ENCODE measurements at places on chromosomes 6 and 20.

- DNase-seq, result peak; percentile 73
Observed at GRCh38 chr20:7094438-7094997, 327.0 kb downstream of the BMP2 start.

DNA sequence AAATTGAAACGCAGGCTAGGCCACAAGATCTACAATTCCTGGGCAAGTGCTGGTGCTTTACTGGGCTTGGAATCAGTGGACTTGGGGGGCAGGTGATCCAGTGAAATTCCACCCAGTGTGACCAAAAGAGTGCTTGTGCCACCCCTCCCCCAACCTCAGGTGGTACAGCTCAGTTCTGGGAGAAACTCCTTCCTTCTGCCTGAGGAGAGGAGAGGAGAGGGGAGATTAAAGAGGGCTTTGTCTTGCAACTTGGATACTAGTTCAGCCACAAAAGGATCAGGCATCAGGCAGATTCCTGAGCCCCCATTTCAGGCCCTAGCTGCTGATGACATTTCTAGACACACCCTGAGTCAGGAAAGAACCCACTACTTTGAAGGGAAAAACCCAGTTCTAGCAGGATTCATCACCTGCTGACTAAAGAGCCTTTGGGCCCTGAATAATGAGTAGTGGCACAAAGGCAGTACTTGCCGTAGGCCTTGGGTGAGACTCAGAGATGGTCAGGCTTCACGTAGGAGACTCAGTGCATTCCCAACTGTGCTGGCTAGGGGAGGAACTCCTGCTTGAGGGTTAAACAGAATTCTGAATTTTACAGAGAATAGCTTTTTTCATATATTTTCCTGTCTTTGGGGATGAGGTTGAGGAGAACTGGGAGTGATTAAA, 446.7 kb downstream of the BMP2 start:
- DNase-seq, result peak; percentile 11

- no peak for DNase-seq
Observed at GRCh38 chr6:3005874-3006273, 6.2 kb downstream of the NQO2 start.

- DNase-seq, result no peak
Observed at GRCh38 chr6:84458271-84458670, 230.8 kb upstream of the CEP162 start.

DNA sequence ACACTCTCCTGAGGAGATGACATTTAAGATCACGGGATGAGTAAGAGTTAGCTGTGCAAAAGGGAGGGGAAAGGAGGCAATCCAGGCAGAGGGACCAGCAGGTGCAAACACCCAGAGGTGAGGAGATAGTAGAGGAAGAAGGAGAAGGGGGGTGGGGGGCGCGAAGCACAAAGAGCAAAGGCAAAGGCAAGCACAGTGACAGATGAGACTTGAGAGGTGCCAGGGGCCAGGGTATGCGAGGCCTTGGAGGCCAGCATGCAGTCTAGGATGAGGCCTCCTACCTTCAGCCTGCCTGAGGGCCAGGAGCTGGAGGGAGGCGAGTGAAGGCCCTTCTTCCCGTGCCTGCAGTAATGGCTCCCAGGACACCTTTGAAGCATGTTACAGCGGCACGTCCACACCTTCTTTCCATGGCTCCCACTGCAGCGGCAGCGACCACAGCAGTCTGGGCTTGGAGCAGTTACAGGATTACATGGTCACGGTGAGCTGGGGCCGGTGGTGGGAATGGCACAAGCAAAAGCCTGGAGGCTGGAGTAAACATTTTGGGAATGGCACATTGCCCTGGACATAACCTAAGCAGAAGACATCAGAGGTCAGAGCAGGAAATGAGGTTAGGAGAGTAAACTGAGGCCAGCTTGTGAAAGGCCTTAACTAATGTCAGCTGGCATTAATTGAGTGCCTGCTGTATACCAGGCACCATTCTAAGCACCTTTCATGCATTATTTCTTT, 18.6 kb downstream of the CCM2L start:
- DNase-seq, result peak; percentile 13

DNA sequence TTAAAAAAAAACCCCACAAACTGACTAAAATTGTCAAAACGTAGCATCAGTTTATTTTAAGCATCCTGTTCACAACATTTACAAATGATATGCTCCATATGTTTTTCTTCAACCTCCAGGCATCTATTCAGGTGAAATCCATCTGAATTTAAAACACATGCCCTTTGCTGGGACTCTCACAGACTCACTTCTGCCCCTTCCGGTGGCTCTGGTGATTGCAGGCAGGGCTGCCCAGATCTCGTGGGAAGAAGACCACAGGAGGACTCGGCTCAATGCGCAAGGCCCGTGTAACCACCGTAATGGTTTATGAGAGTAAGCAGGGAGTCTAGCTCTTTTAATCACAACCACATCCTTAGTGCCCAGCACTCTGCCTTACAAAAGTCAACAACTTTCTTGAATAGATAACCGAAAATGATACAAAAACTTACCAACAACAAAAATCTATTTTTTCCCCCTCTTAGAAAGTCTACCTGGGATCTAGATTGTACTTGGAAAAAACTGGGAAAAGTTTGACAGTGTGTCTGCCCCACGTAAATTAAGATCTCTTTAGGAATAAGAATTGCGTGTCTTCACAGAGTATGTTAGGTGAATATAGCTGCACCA, 139.1 kb downstream of the KIF16B start:
- peak; percentile 47 for DNase-seq

GRCh38 chr6:131029626-131030297, 33.3 kb downstream of the EPB41L2 start:
- peak; percentile 74 for DNase-seq

- no peak for DNase-seq
Observed at GRCh38 chr6:33183071-33183683, 9.1 kb downstream of the COL11A2 start.

GRCh38 chr6:81762132-81762531, 9.7 kb upstream of the TENT5A start:
- no peak for DNase-seq

GRCh38 chr20:3973705-3974104, 41.7 kb downstream of the RNF24 start:
- no peak for DNase-seq

GRCh38 chr20:32440758-32441078, 82.6 kb downstream of the ASXL1 start:
- DNase-seq, result no peak

- no peak for DNase-seq
Observed at GRCh38 chr6:44527583-44528369, 140.3 kb downstream of the CDC5L start.

- DNase-seq, result no peak
Observed at GRCh38 chr20:13402171-13402760, 181.2 kb downstream of the ISM1 start.

GRCh38 chr6:45650524-45651135, 272.9 kb upstream of the SUPT3H start:
- peak; percentile 99 for DNase-seq

- peak; percentile 50 for DNase-seq
Observed at GRCh38 chr6:37483917-37484785, 15.5 kb downstream of the CCDC167 start.

DNA sequence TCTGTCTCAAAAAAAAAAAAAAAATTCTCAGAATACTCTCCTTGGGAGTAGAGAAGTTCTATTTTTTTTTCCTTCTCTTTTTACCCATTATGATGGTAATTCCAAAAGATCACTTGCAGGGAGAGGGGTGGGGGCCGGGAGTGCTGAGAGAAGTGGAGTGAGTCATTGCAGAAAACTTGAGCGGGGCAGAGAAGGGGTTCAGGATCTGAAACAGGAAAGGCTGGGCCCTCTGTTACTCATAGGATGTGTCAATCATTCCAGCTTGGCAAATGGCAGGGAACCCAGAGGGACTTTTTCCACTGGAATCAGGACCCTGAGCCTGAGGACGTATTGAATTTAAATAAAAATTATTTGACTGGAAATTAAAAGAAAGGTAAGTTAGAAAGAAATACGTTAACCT, 111.4 kb upstream of the ARMC2 start:
- DNase-seq, result peak; percentile 88

GRCh38 chr20:22653658-22654642, 69.6 kb upstream of the FOXA2 start:
- DNase-seq, result no peak

- DNase-seq, result no peak
Observed at GRCh38 chr6:153595903-153596302, 443.1 kb upstream of the OPRM1 start.

GRCh38 chr20:55830121-55830827, 175.0 kb downstream of the CBLN4 start:
- DNase-seq, result no peak

DNA sequence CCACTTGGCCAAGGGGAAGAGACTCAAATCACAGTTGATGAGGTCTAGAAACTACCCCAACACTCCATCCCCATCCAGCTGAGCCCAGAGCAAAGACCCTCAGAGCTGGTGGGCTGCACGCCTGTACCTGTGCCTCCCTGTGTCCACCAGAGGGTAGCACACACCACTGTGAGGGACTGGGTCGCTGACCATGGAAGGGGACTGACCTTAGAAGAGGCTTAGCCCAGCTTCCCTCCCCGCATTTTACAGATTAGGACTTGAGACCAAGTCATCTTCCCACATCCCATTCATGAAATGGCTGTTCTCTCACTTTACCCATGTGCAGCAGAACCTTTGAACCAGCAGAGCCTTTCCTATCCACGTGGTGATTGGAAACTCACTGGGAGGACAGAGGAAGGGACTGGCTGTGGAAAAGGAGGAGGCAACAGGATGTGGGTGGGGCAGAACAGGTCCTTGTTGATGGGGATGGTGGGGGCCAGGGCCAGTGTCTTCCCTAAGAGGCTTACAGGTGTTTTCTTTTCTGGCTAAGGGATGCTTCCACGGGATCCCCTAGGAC, 44.3 kb downstream of the CPXM1 start:
- peak; percentile 30 for DNase-seq

DNA sequence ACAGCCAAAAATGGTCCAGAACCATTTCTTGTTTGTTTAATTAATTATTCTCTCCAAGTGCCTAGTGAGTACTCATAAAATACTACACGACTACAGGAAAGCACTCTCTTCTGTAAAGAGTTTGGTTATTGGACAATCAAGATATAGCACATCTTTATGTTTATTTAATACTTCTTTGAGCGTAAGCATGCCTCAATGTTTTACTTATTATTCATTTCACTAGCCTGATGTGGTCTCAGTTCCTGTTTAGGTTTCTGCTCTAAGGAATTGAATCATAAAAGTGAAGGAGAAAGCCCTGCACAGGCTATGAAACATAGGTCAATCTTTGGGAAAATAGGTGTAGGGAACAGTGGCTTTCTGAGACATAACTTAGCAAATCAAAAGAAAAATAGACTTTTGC, 45.9 kb upstream of the AIG1 start:
- DNase-seq, result no peak

- no peak for DNase-seq
Observed at GRCh38 chr6:285030-285771, 7.1 kb upstream of the DUSP22 start.

DNA sequence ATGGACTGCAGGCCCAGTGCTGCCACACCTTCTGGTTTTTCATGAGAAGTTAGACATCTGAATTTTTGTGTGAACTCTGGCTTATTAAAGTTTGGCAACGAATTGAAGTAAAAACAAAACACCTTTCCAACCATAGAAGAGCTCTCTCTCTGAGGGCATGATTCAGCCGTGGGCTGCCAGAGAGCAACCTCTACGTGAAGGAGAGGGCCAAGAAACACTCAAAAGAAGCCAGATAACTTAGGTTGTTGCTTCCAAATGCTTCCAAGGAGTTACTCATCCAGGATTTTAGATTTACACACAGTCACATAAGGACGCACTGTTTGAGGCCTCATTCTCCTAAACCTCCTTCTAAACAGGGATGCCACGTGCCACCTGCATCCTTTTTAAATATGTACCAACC, 65.5 kb downstream of the NRN1 start:
- DNase-seq, result no peak

GRCh38 chr6:108020472-108021116, 53.9 kb downstream of the OSTM1 start:
- DNase-seq, result no peak

DNA sequence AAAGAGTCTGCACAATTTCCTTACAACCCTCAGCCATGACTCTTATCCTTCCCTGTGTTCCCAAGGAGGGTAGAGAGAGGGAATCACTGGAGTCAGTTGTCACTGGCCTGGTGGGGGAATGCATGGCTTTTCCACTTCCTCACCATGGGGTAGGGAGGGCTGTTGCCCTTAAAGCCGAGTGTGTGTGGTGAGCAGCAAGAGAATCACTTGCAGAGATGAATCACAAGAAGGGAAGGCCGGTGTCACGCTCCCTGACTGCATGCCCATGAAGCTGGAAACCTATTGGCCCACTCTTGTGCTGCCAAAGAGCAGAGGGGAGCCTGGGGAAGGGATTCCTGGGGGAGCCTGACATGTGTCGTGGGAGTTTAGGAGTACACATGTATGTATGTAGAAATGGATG, 18.1 kb upstream of the BMP6 start:
- peak; percentile 85 for DNase-seq

- no peak for DNase-seq
Observed at GRCh38 chr6:80519811-80520594, 413.5 kb downstream of the BCKDHB start.

- no peak for DNase-seq
Observed at GRCh38 chr6:156160007-156160794, 617.0 kb upstream of the ARID1B start.

GRCh38 chr6:46899659-46900058, 22.1 kb downstream of the ADGRF5 start:
- no peak for DNase-seq

DNA sequence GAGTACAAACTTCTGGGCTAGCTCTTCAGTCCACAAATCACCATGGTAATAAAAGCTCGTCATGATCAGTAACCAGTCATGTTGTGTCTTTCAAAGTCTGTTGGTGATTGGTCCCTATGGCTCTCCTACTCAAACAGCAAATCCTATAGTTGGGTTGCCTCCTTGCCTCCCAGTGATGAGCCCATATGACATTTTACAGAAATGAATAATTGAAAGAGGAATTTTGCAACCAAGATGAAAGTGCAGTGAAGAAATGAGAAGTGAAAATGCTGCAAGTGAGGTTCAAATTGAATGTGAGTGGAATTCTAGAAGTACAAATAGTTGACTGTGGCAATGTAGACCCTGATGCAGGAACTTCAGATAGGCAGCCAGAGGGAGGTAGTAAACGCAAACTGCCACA, 5.1 kb upstream of the SIRPD start:
- peak; percentile 0 for DNase-seq

DNA sequence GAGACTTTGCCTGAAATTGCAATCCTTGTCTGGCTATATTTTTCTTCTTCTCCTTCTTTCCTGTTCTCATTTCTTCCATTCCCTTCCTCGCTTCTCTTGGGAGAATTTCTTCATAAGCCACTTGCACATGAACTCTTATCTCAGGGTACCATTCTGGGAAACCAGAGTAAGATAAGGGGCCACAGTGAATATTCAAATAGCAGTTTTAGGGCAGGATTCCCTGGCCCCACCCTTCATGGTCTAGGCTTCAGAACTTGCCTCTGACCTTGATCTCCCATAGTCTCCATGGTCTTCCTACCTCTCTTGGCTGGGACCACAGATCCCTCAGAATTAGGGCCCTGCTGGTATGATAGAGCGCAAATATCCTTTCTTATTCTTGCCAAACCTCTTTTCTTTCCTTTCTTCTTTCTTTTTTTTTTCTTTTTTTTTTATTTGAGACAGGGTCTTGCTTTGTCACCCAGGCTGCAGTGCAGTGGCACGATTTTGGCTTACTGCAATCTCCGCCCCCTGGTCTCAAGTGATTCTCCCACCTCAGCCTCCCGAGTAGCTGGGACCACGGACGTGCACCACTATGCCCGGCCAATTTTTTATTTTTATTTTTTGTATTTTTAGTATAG, 123.0 kb upstream of the CITED2 start:
- DNase-seq, result no peak
